ACHN (cell line): ENCODE measurements at places on chromosomes 13 and 19.
A peak's percentile ranks its signal among the peaks of the same experiment; 100 is the strongest.

GRCh38 chr13:28442839-28443238, 52.1 kb downstream of the FLT1 start:
- no peak for DNase-seq

GRCh38 chr19:13212759-13213330, 62.6 kb downstream of the IER2 start:
- peak; percentile 47 for DNase-seq

GRCh38 chr13:24307211-24308067, 1.9 kb upstream of the C1QTNF9 start:
- no peak for DNase-seq

GRCh38 chr19:10544753-10545251, 1.1 kb downstream of the ATG4D start:
- no peak for DNase-seq

GRCh38 chr13:28411831-28412353, 83.0 kb downstream of the FLT1 start:
- DNase-seq, result no peak

GRCh38 chr19:53182202-53182601, 11.0 kb downstream of the ZNF665 start:
- DNase-seq, result no peak

DNA sequence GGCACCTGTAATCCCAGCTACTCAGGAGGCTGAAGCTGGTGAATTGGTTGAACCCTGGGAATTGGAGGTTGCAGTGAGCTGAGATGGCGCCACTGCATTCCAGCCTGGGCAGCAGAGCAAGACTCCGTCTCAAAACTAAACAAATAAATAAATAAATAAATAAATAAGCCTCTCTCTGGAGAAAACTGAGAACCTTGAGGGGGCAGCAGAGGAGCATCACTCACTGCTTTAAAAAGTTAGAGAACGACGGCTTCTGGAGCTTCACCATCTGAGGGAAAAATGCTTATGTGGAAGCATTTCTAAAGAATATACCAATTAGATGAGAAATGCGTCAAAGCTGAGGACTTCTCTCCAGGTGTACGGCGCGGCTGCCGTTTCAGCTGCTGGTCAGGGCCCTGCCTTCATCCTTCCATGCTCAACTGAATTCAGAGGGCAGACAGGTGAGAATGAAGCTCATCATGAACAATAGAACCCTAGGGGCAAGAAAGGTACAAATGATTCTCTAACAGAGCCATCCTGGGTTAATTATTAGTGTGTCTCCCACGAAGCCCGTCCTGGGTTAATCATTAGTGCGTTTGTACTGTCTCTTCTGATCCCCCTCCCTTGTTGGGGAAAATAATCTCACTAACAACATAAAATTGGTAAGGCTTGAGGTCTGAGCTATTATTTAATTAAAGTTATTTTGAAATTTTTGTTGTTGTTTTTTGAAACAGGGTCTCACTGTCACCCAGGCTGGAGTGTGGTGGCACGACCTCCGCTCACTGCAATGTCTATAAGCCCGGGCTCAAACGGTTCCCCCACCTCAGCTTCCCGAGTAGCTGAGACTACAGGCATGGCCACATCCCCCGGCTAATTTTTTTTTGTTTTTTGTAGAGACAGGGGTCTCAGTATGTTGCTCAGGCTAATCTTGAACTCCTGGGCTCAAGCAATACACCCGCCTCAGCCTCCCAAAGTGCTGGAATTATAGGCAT, 80.1 kb downstream of the IPO5 start:
- DNase-seq, result peak; percentile 68

GRCh38 chr13:90302107-90302506, 1045.4 kb upstream of the MIR17HG start:
- DNase-seq, result no peak

DNA sequence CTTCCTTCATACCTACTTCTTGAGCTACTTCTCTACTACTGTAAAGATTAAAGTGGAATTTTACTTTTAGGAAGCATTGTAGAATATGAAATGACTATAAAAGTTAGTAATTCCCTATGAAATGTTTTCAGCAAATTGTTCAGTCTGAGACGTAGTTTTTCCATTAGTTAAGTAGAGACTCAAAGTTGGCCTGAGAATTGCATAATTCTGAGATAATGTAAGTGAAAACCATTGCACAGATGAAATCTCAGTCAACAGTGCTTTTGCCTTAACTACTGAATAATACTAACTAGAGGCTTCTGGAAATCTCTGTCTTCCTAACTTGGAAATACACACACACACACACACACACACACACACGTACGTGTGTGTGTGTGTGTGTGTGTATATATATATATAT, 125.9 kb downstream of the FGF14 start:
- no peak for DNase-seq

GRCh38 chr19:29626386-29626785, 20.3 kb downstream of the POP4 start:
- no peak for DNase-seq
